Caki2 (cell line): ENCODE measurements at places on chromosomes 7 and 10.
A peak's percentile ranks its signal among the peaks of the same experiment; 100 is the strongest.

GRCh38 chr10:44752451-44753441 lies 158.4 kb upstream of the TMEM72 start:
- peak; percentile 99 for DNase-seq

- peak; percentile 33 for DNase-seq
Measured at GRCh38 chr7:65448816-65449504, 75.3 kb downstream of the ZNF92 start.

DNA sequence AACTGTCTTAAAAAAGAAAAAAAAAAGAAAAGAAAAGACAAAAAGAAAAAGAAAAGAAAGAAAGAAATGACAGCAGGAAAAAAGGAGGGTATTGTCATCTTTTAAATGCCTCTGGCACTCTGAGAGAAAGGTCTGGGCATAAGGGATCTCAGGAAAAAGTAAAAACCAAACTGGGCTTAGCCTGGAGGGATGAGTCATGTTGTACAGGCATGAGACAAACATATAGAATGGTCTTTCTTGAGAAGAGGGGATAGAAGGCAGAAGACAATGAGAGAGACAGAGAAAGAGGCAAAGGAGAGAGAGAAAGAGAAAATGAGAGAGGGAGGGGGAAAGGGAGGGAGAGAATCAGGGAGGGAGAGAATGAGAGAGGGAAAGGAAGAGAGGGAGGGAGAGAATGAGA lies 32.3 kb upstream of the KCNMA1 start:
- no peak for DNase-seq

- DNase-seq: no peak
Measured at GRCh38 chr10:113718969-113719822, 32.3 kb upstream of the PLEKHS1 start.

DNA sequence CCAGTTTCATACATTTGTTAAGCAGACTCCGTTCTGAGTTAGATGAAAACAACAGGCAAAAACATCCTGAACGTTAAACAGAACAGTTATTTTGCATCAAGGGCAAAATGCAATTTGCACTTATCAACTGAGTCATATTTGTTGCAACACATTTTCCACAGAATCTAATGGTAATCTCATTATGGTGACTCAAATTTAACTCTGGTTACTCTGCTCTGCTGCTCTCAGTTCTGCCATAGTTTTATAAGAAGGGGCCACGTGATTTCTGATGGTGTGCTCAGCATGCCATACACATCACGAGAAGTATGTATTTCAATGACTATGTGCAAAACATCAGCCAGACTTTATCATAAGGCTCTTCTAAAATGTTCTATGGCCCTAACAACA lies 148.8 kb downstream of the CHCHD3 start:
- DNase-seq: no peak

DNA sequence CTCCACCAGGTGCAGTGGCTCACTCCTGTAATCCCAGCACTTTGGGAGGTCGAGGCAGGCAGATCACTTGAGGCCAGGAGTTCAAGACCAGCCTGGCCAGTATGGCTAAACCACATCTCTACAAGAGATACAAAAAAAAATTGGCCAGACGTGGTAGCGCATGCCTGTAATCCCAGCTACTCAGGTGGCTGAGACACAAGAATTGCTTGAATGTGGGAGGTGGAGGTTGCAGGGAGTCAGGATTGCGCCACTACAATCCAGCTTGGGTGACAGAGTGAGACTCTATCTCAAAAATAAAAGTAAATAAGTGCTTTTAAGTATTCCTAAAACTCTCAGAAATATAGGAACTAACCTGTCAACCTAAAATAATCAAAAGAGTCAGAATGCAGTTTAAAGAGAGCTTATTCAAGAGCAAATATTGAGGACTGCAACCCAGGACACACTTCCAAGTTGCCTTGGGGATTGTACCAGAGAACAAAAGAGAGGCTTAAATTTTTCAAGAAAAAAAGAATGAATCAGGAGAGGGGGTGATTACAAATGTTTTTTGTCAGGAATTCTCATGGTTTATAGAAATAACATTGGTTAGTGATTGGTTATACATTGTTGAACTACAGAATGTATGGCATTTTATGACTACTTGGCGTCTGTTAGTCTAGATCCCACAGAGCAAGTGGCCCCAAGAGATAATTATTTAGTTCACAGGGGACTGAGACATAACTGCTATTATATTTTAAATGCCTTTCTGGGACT lies 33.2 kb upstream of the PPP1R9A start:
- DNase-seq: no peak

GRCh38 chr10:31035266-31035798 lies 3.7 kb upstream of the ZNF438 start:
- no peak for DNase-seq

GRCh38 chr7:33137103-33137502 lies 7.7 kb downstream of the BBS9 start:
- DNase-seq: no peak

- DNase-seq: no peak
Measured at GRCh38 chr10:44186150-44186549, 198.7 kb downstream of the CXCL12 start.

DNA sequence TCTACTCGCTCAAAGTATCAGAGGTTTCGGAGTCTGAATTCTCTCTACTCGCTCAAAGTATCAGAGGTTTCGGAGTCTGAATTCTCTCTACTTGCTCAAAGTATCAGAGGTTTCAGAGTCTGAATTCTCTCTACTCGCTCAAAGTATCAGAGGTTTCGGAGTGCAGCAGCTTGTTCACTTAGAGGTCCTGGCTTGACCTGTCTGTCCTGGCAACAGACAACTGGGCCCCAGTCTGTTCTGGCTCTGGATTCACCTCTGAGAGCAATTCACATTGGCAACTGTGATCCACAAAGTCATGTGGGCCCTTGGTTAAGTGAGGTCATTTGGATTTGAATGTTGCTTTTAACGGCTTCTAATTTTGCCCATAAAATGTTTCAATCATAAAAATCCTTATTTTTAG lies 63.9 kb upstream of the ST8SIA6 start:
- DNase-seq: no peak

DNA sequence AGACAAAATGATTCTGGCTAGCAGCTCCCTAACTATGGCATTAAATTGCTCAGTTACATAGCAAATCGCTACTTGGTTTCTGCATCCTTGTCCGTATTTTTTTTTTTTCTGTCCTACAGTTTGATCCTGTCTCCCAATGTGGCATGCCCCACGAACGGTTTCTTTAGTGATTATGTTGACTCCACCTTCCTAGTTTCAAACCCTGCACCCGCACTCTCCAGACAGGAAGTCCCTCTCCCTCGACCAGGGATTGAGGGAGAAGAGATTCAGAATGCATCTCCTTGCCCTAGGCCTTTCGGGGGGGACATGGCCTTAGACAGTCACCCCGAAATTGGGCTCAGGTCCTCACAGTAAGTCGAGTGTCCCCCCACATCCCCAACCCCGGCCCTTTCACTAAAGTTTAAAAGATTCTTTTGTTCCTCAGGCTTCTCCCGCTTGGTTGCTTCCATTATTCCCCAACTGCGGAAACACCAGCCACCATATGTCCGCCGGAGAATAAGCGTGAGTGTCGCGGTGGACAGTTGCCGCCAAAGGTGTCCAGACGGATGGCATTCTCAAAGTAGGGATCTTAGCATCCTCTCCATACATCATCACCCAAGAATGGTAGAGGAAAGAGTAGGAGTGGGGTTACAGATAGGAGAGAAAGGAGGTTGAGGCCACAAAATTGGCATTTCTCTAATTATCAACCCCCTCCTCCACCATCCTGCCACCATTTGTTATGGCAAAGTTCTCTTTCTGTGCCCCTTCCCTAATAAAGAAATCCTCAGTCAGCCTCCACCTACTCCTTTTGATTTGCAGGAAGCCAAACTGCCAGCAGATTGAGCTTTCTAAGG lies 7.3 kb downstream of the EVX1 start:
- no peak for DNase-seq

- DNase-seq: no peak
Measured at GRCh38 chr7:119046068-119046467, 821.6 kb downstream of the ANKRD7 start.

GRCh38 chr10:120981601-120982391 lies 130.6 kb downstream of the WDR11 start:
- peak; percentile 16 for DNase-seq

- no peak for DNase-seq
Measured at GRCh38 chr10:125684581-125684980, 1.6 kb upstream of the TEX36 start.

- DNase-seq: peak; percentile 28
Measured at GRCh38 chr7:19442016-19442785, 266.6 kb downstream of the POLR1F start.

GRCh38 chr7:94477878-94478277 lies 31.7 kb upstream of the CASD1 start:
- no peak for DNase-seq

- peak; percentile 52 for DNase-seq
Measured at GRCh38 chr7:94698275-94698674, 42.3 kb upstream of the SGCE start.

- DNase-seq: peak; percentile 43
Measured at GRCh38 chr7:142440219-142440905, 182.5 kb upstream of the PRSS58 start.

- DNase-seq: no peak
Measured at GRCh38 chr10:63155388-63156020, 22.4 kb downstream of the NRBF2 start.

DNA sequence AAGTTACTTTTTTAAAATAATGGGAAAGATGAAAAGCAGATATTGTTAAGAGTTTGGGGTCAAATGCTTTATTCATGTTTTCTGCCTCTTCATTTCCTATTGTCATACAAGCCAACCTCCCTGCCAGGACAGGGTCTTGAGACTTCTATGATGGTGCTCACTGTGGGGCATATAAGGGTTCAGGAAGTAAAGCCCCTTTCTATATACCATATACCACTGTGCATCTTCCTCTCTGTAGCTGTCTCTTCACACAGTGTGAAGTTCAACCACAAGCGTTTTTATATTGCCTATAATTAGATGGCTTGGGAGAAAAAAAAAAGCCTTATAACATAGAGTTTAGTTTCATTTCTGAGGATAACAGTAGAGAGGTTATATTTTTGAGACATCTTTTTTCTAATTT lies 389.8 kb upstream of the SORCS1 start:
- no peak for DNase-seq

- DNase-seq: no peak
Measured at GRCh38 chr10:73798927-73799560, 12.4 kb downstream of the NDST2 start.

- DNase-seq: no peak
Measured at GRCh38 chr10:16242446-16242845, 194.4 kb upstream of the PTER start.

GRCh38 chr7:13099154-13099795 lies 411.8 kb downstream of the ARL4A start:
- DNase-seq: peak; percentile 58

DNA sequence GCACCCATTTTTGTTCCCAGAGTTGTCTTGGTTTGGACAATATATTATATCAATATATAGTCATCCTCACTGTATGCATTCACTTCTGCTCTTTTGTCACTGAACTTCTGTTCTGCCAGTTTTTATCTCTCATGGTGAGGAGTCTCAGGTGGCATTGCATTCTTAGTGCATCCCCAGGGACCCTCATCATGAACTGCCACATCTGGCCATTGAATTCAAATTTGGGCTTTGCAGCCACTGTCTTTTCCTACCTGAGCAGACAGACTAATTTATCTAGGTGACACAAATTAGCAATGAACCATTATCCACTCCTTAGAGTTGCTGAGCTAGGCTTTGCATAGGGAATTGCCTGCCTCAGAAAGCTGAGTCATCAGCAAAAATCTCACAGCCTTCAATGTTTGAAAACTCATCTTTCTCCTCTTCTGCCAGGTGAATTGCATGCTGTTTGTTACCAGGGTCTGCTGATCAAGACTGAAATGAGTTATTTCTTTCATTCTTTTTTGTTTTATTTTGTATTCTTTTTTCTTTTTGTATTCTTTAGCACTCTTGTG lies 316.8 kb upstream of the MTPN start:
- DNase-seq: no peak

GRCh38 chr7:102454468-102454867 lies 10.2 kb downstream of the ALKBH4 start:
- DNase-seq: no peak

- DNase-seq: no peak
Measured at GRCh38 chr7:10181996-10182395, 791.7 kb upstream of the PHF14 start.

DNA sequence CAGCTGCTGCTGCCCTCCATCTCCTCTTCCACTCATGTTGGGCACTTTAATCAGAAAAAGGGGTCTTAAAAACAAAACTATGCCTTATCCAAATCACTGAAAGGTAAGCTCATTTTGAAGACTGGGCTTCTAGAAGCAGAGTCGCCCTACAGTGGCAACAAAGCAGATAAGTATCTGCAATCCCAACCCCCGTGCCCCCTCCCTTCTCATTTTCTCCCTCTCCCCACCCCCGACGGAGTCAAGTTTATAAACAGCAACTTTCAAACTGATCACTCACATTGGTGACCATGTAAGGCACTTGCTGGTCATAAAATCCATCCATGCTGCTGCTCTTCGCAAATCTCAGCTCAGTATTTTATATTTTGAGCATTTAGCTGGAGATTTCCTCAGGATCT lies 738 bp downstream of the ETV1 start:
- DNase-seq: no peak

- no peak for DNase-seq
Measured at GRCh38 chr10:13224210-13224995, 9.8 kb downstream of the UCMA start.

DNA sequence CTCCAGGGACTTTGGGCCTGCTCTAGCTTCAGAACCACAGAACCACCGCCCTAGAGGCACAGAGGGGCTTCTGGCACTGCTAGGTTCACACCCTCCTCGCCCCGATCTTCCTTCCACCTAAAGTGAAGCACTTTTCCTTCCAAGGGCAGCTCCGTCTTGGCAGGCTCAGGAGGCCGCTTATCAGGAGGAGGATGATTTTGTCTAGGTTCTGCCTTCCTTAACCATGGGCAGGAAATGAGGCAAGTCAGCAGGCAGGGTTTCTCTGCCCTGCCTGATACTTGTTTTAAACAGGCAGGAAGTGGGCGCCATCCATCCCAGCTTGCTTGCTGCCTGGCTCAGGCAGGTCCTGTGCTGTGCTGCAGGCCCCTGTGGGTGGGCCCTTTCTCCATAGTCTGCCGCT lies 8.3 kb upstream of the ATP6V0E2 start:
- DNase-seq: no peak

- peak; percentile 41 for DNase-seq
Measured at GRCh38 chr10:103193107-103193819, at the start of gene NT5C2. NT5C2 (minus strand) TSS chr10:103193272; CDS start chr10:103174958, 18,314 bp downstream.
